ENCODE measurements at places on chromosomes 16 and 17. TPM values are rescaled to one million over a fixed set of nuclear protein-coding genes. Genes with fewer than 3 reads are reported as not detected.
A peak's percentile ranks its signal among the peaks of the same experiment; 100 is the strongest.

The BRIP1 gene
- total RNA-seq: 24.3 TPM

The TNFSF13 gene
- 6.0 TPM for total RNA-seq

DNA sequence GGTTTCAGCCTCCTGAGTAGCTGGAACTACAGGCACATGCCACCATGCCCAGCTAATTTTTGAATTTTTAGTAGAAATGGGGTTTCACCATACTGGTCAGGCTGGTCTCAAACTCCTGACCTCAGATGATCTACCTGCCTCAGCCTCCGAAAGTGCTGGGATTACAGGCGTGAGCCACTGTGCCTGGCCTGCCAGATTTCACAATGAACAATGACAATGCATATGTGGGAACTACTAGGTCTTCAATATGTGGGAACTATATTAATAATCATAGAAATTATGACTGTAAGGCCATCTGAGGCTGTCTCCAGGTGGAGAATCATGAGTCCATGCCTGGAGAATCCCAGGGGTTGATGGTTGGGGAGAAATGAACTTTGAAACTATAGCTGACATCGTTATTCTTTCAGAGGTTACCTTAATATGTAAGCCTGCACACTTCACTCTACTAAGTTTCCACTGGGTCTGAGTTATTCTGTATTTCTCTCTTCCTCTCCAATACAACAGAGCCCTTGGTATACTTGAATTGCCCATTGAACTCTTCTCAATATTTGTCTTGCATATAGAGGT lies 7.2 kb upstream of the DRC7 start:
- no peak for DNase-seq

GRCh38 chr16:69476920-69477443 lies 52.6 kb downstream of the CYB5B start:
- DNase-seq: no peak

The CMTM3 gene
- 40.0 TPM for total RNA-seq

GRCh38 chr16:66304151-66304550 lies 62.3 kb upstream of the CDH5 start:
- no peak for DNase-seq

The DHRS7C gene
- not detected for total RNA-seq

The OR2C1 gene
- total RNA-seq: not detected

- DNase-seq: no peak
These were observed 8.9 kb downstream of the COPZ2 start for GRCh38 chr17:48028736-48029135.

DNA sequence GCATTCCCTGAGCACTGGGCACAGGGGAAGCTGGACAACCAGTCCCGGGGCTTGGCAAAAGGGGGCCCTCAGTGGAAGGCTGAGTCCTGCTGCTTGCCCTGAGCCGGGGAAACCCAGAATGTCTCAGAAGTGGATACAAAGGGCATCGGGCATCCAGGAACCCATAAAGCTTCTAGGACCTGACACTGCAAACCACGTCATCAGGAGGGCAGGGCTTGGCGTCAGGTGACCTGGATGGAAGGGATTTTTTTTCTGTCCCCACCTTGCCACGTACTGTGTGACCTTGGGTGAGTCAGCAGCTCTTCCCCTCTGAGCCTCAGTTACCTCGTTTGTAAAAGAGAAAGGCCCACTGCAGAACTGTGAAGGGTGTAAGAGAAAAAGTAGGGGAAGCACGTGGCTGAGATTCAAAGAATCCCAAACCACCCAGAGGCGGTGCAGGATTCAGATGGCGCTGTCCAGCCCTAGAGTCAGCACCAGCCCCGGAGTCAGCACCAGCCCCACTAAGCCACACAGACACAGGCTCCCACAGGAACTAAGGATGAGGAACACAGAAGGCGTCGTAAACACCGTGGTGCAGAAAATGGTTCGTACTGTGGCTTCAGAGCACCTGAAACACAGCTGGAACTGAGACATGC lies 53.7 kb downstream of the C16orf95 start:
- DNase-seq: no peak

- no peak for DNase-seq
These were observed 231.2 kb downstream of the PRKCA start for GRCh38 chr17:66533572-66533971.

DNA sequence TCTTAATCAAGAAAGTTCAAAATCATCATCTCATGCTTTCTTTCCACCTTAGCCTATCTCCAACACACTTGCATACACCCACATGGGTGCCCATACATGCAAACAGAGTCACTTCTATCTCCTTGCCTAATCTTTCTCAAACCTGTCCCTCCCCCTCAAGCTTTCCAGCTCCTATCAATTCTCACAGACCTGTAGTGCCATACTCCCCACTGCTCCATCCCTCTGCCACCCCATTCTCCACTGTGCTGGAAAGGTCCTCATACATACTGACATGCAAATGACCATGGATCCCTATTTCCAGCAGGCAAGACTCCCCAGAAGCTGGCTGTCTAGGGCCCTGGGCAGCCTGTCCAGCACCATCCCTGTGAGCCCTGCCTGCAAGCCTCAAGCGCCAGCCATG lies 320.4 kb upstream of the CCL2 start:
- DNase-seq: no peak

DNA sequence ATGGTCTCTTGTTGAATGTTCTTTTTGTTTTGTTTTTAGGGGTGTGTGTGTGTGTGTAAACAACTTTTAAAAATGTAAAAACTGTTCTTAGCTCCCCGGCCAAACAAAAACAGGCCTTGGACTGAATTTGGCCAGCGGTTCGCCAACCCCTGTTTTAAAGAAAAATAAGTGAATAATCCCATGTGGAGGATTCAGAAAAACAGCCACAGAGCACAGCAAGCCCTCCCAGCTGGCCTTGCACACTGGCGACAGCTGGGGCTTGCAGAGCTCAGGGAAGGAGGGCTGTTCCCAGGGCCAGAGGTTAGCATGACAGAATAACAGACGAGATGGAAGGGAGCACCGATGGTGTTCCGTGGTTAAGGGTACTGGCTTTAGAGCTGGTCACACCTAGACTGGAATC lies 39.0 kb downstream of the EMP2 start:
- no peak for DNase-seq

DNA sequence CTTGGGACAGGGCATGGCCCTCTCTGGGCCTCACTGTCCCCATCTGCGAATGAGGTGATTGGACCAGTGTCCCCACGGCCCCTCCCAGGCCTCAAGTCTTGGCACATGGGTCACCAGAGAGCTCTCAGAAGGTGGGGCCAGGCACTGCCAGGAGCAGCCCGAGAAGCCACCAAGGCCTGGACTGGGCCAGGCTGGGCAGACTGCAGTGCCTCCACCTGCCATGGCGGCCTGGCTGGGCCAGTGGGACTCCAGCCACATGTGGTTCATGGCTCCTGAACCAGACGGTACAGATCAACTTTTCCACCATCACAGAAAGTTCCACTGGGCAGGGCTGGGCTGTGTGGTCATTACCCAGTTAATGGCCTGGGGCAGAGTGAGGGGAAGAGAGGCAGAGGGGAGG lies 19.8 kb downstream of the C16orf95 start:
- DNase-seq: no peak

DNA sequence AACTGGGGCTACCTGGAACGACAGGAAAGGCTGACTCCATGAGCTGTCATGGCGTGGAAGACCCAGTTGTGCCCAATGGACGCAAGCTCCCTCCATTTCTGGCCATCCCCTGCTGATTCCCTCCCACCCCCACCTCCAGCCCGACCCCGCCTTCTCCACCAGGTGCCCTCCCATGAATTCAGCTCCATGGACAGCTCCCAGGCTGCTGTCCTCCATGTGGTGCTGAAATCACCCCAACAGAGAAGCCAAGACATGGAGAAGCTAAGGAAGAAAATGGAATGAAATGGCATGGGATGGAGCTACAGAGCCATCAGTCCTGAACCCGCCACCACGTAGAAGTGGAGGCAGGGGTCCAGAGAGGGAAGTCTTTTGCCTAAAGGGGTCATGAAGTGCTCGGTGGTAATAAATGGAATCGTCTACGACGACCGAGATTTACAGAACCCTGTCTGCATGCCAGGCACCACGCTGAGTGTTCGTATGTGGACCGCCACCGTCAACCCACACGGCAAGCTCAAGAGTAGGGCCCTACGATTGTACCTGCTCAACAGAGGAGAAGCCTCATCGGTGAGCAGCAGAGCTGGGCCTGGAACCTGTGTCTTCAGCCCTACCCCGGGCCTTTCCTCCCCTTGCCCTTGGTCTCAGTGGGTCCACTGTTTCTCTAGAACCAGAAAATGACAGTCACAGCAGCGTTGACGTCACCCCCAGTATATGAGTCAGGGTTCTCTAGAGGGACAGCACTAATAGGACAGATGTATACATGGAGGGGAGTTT lies 9.3 kb upstream of the ZC3H18 start:
- no peak for DNase-seq

- DNase-seq: peak; percentile 45
These were observed 3.9 kb downstream of the GLIS2 start for GRCh38 chr16:4319454-4320421.

DNA sequence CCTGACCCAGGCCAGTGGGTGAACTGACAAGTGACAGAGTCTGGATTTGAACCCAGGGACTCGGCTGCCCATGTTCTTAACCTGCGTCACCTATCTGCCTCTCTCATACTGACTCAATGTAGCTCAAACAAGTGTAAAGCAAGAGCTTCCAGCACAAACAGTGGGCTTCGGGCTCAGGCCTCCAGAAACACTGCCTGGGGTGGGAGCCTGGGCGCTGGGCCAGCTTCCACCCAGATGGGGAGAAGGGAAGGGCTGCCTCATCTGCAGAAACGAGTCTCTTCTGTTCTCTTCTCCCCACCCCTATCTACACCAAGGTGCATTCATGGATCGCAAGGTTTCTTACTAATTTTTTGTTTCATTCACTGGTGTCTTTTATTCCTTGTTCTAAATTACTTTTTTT lies 1.3 kb downstream of the CDRT4 start:
- DNase-seq: no peak

DNA sequence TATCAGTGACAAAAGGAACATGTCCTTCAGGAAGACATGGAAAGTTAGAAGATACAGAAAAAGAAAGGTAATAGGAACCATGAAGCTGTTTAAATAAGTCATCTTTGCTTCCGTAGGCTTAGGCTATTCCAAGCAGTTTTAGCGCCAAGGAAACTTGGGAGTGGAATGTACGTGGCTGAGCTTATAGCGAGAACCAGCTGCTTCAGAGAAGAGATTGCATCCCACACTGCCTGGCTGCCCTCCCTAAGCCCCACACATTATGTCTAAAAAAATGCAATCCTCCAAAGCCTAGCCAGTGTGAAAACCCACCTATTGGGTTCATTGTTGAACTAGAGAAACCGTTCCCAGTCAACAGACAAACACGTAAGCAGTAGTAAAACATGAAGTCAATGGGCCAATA lies 149.9 kb downstream of the SLC39A11 start:
- no peak for DNase-seq

DNA sequence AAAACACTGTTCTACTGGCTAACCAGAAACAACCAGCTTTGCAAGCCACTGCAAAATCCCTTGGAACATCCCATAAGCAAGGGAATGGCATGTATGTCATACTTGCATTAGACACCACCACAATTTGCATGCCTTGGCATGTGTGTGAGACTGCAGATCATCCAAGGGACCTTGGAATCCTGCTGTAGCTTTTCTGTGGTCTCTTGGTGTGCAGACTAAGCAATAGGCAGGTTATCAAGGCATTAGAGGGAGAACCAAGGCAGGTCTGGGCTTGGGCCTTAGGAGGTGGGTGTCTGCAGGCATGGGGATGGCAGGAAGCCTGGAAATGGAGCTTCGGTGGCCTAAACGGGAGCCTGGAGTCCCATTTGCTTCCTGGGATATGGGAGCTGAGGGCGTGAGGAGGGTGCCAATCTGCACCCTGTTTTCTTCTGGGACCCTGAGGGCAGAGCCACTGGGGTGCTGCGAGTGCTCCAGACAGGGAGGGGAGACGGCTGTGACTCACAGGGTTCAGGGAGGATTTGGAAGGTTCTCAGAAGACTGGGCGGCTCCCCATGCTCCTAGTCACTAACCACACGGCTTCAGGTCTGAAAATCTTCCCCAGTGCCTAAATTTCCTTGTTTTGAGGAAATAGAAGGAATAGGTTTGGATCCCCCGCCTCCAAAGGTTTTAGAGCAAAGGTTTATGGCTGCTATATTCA lies 36.6 kb downstream of the FAM20A start:
- DNase-seq: no peak

The ACSM2A gene
- total RNA-seq: not detected

The TTC19 gene
- 27.3 TPM for total RNA-seq

DNA sequence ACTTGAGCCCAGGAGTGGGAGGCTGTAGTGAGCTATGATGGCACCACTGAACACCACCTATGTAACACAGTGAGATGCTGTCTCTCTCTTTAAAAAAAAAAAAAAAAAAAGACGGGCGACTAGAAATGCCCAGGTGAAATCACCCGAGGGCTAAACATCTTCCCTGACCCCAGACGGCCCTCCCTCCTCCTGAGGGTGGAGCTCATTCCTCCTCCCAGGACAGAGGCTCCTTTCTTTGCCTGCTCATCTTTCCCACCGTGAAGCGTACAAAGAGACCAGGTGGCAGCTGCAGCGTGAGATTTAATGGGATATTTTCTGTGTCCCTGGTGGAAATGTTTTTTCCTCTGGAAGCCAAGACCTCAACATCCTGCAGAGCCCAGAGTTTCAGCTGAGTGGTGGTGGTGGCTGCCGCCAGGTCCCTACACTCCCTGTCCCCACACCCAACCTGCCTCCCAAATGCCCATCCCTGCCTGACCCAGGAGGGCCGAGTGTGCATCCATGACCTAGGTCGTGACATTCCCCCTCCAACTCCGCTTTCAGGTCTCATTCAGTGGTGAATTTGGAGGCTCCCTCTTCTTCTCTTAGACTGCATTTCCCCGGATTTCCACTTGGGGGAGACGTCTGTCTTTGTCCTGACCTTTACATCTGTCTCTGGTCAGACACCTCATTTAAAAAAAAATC lies 14.4 kb upstream of the GPRC5B start:
- DNase-seq: no peak

- no peak for DNase-seq
These were observed 8.8 kb downstream of the KIAA0513 start for GRCh38 chr16:85036236-85037049.

- DNase-seq: no peak
These were observed 314.6 kb upstream of the MAF start for GRCh38 chr16:79914961-79915720.

DNA sequence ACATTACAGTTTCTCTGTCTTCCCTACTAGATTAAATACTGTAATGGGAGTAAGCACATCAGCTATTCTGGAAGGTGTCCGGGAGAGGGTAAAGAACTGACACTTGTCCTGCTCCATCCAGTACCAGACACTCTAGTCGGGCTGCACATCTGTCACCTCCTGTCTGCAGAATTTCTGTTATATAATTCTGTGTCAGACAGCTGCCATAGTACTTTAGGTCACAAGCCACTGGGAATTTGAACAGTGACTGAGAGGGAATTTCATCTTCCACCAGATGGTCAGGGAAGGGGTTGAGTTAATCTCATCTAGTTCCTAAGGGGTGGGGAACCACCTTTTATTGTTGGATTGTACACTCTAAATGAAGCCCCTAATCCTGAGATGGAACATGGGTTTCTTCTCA lies 58.6 kb upstream of the NUDT7 start:
- no peak for DNase-seq

GRCh38 chr17:10021272-10021984 lies 116.4 kb upstream of the RCVRN start:
- DNase-seq: no peak

- no peak for DNase-seq
These were observed 123.9 kb upstream of the GNAO1 start for GRCh38 chr16:56067406-56067805.

GRCh38 chr17:81207610-81208581 lies 14.9 kb downstream of the CEP131 start:
- no peak for DNase-seq
